ENCODE measurements at places on chromosomes 3 and 15.

DNA sequence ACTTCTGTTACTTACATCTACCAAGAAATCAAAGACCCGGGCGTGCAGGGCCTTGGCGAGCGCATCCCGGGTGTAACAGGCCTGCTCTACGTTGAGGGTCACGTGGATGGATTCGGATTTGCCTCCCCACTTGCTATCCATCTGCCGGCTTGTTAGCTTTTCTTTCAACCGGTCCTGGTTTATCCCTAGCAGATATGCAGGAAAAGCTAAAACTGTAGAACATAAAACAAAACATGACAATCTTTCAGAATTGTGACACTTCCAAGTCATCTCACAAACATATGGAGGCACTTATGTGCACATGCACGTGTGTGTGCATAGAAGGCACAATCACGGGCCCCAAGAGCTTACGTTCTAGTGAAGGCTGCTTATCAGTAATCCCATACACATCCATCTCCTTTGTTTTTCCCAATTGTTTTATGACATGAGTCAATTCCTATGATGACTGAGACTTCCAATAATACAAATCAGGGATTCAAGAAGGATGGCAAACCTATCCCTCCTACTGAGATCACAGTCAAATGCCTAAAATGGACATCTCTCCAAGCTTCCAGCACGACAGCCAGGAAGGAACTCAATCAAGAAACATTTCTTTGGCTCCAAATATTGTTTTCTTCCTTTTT lies 11.3 kb downstream of the LDHAL6B start:
- DNase-seq: no peak

- no peak for DNase-seq
These were observed 273.4 kb upstream of the NSMCE3 start for GRCh38 chr15:29542994-29543393.

DNA sequence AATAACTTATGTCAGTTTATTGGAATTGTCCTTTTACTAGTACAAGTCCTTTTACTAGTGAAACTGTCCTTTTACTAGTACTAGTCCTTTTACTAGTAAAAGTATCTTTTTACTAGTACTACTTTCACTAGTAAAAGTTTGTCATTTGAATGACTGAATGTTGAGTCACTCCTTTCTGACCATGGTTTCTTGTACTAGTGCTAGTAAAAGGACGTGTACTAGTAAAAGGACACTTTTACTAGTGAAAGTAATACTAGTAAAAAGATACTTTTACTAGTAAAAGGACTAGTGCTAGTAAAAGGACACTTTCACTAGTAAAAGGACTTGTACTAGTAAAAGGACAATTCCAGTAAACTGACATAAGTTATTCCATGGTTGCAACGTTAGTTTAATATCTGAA lies 96.3 kb downstream of the ZMAT3 start:
- no peak for DNase-seq

GRCh38 chr3:37137516-37137915 lies 36.9 kb downstream of the LRRFIP2 start:
- no peak for DNase-seq

GRCh38 chr15:73897441-73898261 lies 24.3 kb downstream of the TBC1D21 start:
- no peak for DNase-seq

DNA sequence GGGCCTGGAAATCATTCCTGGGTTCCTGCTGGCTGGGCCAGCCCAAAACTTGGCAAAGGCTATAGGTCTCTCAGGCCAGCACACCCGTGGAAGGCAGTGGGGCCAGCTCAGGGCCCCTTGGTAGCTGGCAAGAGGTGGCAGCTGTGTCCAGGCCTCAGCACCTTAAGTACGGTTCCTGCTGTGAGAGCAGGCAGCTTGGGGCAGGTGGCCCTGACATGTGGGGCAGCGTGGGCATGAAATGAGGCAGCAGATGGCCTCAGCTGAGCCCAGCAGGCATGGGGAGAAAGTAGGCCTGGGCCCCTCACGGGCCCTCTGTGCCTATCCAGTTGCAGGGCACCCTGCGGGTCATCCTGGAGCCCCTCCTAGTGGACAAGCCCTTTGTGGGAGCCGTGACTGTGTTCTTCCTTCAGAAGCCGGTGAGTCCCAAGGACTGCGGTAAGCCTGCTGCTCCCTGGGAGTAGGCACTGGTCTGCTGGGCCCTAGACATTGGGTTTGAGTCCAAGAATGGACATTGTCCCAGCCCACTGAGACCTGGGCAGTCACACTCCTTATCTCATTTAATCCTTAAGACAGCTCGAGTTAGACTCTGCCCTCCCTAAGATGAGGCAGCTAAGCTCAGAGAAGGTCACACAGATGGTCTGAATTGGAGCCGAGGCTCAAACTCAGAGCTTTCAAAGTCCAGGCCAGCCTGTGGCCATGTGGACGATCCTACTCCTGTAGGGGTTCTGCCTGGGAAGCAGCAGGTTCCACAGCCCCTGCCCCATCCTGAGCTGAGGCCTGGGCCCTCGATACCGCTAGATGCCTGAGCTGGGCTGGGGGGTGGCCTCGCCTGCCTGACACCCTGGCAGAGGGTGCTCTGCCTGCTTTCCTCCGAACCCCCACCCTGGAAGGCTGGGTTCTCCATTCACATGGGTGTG lies 25.5 kb downstream of the ESYT3 start:
- DNase-seq: no peak

- DNase-seq: no peak
These were observed 1.7 kb downstream of the SLC25A20 start for GRCh38 chr3:48896936-48897335.

DNA sequence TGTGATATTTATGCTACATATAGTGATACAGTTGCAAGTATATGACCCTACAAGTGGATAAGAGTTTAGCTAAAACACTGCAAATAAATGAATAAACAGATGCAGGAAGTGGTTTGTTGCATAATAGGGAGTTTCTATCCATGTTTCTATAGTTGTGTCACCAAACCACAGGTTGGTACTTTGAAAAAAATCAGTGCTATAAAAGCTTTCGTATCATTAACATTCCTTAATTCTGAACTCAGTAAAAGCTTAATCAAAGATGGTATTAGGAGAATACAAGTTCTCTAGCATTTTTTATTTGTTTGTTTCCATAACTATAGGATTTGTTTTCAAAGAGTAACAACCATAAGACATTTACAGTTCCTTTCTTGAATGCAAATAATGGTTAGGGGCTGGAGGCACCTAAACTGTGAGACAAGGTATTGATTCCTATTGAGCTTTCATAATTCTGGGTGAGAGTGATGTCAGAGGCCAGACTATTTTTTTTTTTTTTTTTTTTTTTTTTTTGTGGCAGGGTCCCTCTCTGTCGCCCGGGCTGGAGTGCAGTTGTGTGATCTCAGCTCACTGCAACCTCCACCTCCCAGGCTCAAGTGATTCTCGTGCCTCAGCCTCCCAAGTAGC lies 29.6 kb downstream of the CPOX start:
- DNase-seq: no peak

DNA sequence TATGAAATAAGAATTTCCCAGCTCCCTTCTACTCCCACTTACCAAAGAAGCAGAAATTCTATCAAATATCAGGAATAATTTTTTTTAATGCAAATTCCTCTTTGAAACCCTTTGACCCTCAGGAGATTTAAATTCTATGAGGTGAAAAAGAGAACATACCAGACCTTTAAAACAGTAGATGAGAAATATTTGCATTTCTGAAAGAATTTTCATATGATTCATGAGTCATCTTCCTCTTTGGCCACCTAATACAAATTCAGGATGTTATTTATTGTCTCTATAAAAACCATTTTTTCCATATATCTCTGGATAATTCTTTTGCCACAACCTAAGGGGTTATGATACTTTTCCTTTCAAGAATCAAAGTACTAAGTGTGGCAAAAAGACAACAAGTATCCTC lies 67.3 kb upstream of the ST3GAL6 start:
- no peak for DNase-seq

DNA sequence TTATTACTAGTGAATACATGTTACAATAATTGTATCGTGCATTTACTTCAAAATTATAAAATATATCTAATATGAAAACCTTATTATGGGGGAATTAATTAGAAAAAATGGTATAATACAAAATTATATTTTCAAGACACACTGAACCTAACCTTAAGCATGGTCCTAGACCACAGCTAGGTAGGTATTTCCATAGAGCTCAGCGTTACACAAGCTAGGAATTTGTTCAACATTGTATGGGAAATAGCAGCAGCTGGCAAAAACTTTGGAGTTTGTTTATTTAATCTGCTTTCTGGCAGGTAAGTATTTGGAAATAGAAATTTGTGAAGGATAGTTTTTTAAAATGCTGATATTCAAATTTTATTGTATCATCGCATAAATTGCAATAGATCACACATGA lies 52.9 kb downstream of the BCHE start:
- no peak for DNase-seq

- no peak for DNase-seq
These were observed 899.2 kb downstream of the ROBO1 start for GRCh38 chr3:78868570-78868969.

DNA sequence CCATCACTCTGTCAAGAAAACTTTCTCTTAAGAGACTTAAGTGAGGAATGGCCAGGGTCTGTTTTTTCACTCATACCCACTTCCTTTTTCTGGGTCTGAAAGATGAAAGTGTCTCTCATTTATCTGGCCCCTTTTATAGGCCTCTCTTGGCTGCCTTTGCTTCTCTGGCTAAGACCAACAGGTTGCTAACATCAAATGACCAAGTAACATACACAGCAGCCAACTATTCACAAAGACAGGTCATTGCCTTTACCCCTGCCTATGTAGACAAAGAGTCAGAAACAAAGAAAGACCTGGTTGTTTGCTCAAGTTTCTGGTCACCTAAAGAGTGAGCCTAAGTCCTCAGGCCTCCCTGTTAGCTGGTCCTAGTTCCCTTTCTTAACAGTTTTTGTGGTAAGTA lies 24.0 kb upstream of the CSTA start:
- DNase-seq: no peak

DNA sequence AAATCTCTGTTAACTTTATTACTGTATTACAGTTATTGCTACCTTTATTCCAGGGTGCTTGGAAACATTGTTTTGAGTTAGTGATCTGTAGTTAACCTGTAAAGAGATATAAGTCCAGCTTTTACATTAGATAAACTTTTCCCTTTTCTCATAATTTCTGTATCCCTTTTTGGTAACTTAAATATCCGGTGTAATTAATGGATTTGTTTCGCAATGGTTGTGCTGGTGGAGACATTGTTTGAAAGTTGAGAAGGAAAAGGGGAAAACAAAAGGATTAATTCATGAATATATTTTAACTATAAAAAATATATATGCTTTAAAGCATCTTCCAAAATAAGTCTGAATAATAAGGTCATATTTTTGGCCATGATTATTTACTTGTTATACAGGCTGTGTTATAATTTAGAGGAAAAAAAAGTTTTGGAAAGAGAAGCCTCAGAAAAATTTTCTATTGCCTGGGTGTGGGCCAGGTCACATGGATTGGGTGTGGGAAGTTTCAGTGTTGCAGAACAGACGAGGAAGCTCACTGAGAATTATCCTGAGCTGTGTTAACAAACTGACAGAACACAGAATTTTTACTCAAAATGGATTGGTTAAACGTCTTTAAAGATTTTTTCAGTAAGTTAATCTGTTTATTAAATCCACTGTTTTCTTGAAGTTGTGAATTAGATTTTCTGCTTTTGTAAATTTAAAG lies 27.7 kb upstream of the IL20RB start:
- no peak for DNase-seq

GRCh38 chr3:183180110-183180783 lies 17.7 kb upstream of the LAMP3 start:
- no peak for DNase-seq

- no peak for DNase-seq
These were observed 40.9 kb downstream of the CBLB start for GRCh38 chr3:105827959-105828358.

GRCh38 chr3:176839901-176840300 lies 357.4 kb downstream of the TBL1XR1 start:
- no peak for DNase-seq

DNA sequence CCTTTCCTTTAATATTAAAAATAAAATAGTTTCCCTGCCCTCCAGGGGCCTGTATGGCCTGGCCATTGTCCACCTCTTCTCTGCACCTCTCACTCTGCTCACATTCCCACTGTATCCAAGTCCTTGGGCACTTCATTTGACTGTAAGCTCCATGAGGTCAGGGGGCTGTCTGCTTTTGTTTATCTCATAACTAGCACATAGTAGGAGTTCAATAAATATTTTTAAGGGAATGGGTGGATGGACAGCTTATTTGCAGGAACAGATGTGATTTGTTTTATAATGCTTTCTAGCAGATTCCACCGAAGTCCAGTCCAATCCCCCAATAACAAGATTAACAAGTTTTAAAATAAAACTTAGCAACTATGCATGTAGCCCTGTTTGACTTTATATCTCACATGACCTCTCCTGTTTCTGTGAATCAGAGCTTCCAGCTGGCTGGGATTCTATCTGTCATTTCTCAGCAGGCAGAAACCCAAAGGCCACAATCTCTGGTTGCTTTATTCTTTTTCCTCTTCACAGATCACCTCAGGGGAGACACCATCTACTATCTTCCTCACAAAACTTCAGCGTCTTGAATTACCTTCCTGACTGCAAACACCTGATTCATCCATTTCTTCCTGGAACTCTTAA lies 123.0 kb upstream of the NR2F2 start:
- no peak for DNase-seq

DNA sequence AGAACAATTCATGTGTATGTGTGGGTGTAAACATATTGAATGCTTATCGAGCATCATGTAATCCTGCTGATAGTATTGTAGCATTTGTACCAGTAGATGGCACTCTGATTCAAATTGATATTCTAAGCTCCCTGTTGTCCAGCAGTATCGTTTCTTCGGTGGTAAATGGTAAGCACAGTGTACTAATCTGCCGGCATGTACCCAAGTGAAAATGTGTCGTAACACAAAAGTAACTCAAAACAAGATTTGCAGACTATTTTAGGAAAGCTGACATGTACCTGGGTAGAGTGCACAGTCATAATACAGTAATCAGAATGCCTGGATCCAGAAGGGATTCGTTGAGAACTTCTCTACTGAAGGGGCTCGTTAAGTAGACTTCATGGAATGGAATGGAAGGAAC lies 31.7 kb upstream of the MNS1 start:
- no peak for DNase-seq

DNA sequence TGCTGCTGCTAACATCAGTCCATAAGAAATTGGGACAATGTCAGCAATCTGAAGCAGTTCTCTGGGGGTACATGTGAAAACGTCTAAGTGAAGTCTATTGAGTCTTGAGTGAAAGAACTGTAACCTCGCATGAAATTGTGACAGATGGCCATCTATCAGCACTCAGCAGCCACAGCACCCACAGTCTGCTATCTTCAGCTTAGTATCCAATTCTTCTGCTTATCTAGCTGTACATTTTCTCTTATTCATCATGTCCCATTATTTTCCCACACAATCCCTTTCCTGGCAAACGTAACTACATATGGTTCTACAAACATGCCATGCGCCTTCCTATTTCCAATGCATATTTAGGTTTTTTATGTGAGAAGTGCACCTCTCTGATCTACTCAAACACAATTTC lies 629.7 kb downstream of the NTRK3 start:
- DNase-seq: no peak

GRCh38 chr3:177724020-177724638 lies 526.8 kb upstream of the TBL1XR1 start:
- no peak for DNase-seq

DNA sequence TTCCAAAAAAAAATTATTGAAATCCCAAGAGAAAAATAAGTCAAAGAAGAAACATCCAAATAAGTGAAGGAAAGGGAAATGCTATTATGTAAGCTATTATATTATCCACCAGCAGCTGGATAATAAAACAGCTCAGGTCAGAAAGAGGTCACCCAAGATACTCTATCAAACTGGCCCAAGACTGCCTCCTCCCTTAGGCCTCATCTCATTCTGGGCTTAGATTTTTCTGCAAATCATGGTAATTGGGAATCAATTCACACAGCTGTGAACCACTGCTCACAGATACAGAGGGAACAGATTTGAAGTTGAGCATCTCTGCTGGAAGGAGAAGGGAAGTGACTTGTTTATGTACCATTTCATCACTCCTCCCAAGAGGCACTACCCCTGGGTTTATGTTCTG lies 294.6 kb upstream of the DPPA4 start:
- no peak for DNase-seq

Data from activated CD8-positive, alpha-beta memory T cell treated with anti-CD3 and anti-CD28 coated beads for 1 hour (primary cell).